Fibroblast of skin of right quadriceps (primary cell): ENCODE measurements at places on chromosomes 5 and 9.

GRCh38 chr5:115170134-115170928, 623 bp upstream of the TRIM36 start:
- DNase-seq: peak; percentile 5

- peak; percentile 95 for DNase-seq
Observed at GRCh38 chr5:179023528-179024189, at the start of gene ZNF879. ZNF879 (plus strand) TSS chr5:179023804; CDS start chr5:179025005, 1,201 bp downstream.

DNA sequence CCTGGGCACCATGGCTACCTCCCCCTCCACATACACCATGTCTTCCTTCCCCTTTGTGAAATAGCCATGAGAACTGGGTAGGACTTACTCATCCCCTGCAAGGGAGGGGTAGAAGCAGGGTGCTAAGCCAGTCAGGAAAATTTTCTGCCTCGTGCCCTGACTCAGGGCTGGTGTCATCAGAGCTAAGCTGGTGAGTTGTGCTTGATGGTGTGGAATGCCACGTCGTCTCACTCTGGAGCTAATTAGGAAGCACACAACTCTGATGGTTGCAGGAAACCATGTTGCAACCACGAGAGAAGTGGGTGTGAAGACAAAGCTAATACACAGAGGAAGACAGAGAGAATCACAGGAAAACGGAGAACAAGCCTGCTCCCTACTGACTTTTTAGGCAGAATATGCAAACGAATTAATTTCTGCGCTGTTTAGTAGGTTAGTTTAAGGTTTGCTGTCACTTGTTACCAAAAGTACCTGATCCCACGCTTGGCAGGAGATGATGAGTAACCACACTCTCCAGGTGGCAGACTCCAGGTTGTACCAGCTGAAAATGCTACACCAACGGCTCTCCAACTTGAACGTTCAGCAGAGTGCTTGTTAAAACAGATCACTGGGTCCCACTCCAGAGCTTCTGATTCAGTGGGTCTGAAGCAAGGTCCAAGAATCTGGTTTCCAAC, 54.5 kb downstream of the STK10 start:
- DNase-seq: peak; percentile 98

GRCh38 chr9:94135222-94135621, 51.0 kb downstream of the PTPDC1 start:
- peak; percentile 71 for DNase-seq

DNA sequence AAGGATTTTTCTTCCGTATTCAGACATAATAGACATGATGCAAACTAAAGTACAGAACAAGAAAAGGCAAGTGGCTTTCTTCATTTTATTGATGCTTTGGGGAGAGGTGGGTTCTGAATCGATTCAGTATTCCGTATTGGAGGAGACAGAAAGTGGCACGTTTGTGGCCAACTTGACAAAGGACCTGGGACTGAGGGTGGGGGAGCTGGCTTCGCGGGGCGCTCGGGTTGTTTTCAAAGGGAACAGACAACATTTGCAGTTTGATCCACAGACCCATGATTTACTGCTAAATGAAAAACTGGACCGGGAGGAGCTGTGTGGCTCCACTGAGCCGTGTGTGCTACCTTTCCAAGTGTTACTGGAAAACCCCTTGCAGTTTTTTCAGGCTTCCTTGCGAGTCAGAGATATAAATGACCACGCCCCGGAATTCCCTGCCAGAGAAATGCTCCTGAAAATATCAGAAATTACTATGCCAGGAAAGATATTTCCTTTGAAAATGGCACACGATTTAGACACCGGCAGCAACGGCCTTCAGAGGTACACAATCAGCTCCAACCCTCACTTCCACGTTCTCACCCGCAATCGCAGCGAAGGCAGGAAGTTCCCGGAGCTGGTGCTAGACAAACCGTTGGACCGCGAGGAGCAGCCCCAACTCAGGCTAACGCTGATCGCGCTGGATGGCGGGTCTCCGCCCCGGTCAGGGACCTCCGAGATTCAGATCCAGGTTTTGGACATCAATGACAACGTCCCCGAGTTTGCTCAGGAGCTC, 551 bp downstream of the PCDHB6 start:
- DNase-seq: no peak
